ENCODE measurements at places on chromosomes 2 and 18. TPM values are rescaled to one million over a fixed set of nuclear protein-coding genes. Genes with fewer than 3 reads are reported as not detected.

DNA sequence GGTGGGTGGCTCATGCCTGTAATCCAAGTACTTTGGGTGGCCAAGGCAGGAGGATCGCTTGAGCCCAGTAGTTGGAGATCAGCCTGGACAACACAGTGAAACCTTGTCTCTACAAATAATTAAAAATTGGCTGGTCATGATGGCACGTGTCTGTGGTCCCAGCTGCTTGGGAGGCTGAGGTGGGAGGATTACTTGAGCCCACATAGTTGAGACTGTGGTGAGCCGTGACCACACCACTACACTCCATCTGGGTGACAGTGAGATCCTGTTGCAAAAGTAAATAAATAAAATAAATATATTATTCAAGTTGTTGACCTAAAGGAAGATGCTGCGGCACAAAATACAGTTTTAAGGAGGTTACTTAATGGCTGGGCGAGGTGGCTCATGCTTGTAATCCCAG, 72.7 kb downstream of the LAMA3 start:
- no peak for DNase-seq

The CYS1 gene
- total RNA-seq: 9.1 TPM

GRCh38 chr2:75055820-75056675, 97.6 kb downstream of the POLE4 start:
- DNase-seq: no peak

GRCh38 chr2:216371721-216372702, at the start of gene MARCHF4:
Gene MARCHF4 (minus strand): TSS chr2:216372483. CDS start chr2:216370260, 2,223 bp downstream.
- DNase-seq: peak; percentile 93

GRCh38 chr2:23283653-23284052, 101.3 kb upstream of the KLHL29 start:
- no peak for DNase-seq

The DNAJC5G gene
- total RNA-seq: 0.19 TPM

DNA sequence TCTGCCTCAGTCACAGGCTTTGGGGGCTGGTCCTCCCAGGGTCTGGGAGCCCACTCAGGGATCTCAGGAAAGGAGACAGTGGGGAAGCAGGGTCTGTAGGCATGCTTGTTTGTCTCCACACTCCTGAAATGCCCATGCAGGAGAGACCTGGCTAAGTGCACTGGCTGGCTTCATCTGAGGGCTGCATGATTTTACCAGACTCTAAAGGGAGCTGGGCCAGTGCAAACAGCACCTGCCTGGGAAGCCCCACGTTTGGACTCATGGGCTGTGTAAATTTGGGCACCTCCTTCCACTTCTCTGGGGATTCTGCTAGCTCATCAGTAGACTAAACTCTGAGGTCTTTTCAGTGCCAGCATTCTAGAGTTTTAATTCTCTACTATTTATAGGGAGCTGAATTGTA, 33.7 kb downstream of the LYPD1 start:
- DNase-seq: no peak

- DNase-seq: no peak
These were observed 98.9 kb downstream of the PHLPP1 start for GRCh38 chr18:62814132-62814759.

The MAPK4 gene
- 26.8 TPM for total RNA-seq

The MEIS1 gene
- 63.4 TPM for total RNA-seq

DNA sequence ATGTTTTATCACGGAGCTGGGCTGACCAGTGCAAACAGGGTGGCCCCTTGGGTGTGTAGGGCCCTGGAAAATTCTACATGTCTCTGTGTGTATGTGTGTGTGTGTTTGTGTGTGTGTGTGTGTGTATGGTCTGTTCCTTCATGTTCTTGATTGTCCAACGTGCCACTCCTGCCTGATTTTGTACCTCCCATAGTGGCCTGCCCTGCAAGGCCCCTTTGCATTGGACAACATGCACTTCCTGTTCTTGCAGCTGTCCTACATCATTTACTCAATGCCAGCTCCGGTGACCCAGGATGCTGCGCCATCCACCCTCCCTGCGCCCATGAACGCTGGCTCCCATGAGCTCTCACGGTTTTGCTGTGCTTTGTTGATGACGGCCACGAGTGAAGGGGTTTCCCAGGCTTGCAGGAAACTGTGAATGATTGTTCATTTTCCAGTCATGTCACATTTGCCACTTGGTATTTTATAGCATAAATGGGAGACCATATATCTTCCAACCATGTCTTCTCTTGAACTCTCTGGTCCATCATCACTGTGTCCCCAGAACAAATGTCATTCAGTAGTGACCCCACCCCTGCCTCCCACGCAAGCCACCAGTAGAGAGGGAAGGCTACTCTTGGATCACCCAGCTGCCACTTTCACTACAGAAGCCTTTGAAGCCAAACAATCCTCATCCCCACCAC, 69.7 kb upstream of the NCK2 start:
- peak; percentile 49 for DNase-seq

- no peak for DNase-seq
These were observed 42.9 kb downstream of the ARID5A start for GRCh38 chr2:96579422-96579821.

The NDUFB3 gene
- 69.0 TPM for total RNA-seq

The ARHGAP15 gene
- 23.2 TPM for total RNA-seq

The MC5R gene
- not detected for total RNA-seq

DNA sequence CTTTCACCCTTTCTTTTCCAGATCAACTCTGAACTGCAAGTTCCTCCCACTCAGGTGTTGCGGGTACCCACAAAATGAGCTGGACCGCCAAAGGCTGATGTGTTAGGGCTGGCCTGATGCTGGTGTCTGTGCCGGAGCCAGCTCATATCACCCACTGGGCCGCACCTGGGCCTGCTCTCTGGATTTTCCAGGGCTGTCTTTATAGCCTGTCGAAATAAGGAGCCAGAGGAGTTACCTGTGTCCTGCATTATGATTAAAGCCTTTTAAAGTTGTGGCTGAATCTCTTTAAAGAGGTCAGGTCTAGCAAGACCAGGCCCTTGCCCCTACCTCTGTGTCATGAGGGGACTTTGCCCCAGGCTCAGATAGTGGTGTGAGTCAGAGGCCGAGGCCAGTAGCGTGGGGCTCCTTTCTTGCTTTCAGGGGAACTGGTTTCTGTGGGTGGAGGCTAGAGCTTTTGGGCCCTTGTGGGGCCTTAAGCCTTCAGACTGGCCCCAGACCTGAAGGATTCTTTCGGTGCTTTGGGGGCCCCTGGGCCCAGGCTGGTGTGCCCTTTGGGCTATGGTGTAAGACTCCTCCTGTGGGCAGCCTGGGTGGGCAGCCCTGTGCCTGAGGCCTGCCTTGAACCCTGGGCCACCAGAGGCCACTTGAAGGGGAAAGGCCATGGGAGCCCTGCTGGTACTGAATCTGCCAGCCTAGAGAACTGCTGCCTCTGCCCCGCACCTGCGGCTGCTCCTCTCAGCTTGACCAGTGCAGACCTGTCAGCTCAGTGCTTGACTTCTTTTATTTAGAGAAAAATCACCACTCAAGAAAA, 21.3 kb downstream of the OTOF start:
- peak; percentile 63 for DNase-seq

The USP40 gene
- 31.9 TPM for total RNA-seq

GRCh38 chr2:231161252-231161839, 36.5 kb upstream of the HTR2B start:
- no peak for DNase-seq

DNA sequence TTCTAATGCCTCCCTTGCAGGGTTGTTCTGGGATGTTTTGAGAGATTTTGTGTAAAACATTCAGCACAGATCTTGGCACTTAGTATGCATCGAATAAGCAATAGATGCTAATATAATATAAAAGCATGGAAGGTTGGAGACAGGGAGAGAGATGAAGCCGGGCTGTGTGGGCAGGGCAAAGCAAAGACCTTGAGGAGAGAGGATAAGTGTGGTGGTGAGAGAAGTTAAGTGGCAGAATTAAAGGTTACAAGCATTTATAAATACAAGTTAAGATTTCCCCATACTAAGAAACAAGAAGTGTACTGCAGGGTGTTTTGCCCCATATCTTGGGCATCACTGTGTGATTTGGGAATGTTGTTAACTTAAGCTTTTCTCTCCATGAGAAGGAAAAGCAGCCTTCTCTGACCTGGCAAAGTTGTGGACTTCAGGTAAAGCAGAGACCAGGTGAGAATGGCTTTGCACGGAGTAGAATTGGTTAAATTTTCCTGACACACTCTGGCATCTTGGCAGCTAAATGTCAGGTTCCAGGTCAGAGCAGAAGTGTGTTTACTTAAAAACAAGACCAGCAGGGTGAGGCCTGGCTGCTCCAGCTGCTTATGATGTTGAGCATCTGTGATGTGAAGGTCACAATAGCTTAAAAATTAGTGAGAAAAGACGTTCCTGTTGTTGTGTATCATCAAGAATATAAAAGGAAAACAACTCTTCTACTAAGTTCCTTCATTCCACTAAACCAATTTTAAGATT, 288.5 kb upstream of the HNMT start:
- DNase-seq: no peak

GRCh38 chr2:241598061-241598460, 38.9 kb downstream of the THAP4 start:
- peak; percentile 36 for DNase-seq

The TMEM247 gene
- total RNA-seq: not detected

DNA sequence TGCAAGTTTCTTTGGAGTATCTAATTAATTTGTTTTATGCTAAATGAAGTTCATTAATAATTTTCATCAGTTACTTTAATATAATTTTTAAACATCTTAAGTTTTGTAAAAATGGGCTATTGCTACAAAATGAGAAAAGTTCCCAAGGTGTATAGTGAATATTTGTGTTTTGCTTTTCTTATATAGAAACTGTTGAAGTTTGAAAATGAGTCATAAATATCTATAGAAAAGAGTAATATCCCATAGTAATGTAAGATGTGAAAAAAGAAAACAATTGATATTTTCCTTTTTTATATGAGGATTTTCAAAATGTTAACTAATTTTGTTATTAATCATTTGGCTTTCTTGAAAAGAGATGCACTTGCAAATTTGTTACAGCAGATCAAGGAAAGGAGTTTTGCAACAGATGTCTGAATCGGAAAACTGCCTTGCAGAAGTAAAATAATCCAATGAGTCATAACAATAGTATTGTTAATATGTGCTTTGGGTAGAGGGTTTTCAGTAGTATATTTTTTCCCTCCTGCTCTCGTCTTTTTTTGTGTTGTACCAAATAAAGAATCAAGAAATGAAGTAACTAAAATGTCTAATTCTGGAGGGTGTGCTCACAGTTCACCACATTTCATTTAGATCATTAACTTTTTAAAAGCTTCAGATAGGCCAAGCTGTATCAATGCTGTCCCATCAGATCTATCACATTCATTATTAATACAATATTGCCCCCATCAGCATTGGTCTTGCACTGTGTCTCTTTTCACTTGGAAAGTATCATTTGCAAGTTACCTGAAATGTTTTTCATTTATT, 15.5 kb downstream of the DUSP19 start:
- DNase-seq: no peak

DNA sequence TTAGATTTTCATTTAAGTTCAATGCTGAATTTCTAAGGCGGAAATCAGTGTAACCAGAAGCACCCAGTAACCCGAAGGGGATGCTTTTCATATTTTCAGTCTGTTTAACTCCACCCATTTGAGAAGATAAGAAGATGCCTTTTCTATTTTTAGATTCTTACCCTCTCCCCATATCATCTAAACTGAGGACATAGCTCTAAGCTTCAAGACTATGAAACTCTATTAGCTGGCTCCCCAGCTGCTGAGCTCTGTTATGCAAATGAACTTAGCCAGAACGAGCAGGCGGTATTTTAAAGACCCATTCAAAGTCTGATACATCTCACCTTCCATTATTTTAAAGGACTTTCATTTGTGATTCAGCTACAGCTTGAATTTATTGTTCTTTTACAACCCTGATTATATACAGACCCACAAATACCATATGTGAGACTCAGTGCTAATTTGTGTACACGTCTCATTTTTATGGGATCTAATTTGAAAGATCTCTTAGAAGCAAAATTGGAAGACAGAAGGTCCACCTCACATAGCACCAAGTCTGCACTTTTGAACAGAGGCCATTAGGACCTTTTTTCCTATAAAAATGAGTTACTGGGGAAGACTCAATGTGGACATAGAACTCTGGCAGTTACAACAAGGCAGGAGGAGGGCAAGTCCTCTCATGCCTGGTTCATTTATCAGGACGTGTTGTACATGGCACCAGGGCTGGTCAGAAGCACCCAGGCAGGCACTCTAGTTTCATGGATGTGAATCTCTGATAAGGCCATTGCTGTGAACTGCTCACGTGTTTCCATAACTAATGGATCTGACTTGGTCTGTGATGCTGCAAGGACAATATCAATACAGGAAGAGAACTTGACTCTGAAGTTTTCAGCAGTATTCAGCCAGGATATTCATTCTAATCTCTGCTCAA, 16.3 kb downstream of the CDC42EP3 start:
- DNase-seq: no peak

- DNase-seq: no peak
These were observed 30.9 kb downstream of the OSBPL6 start for GRCh38 chr2:178225006-178225805.

DNA sequence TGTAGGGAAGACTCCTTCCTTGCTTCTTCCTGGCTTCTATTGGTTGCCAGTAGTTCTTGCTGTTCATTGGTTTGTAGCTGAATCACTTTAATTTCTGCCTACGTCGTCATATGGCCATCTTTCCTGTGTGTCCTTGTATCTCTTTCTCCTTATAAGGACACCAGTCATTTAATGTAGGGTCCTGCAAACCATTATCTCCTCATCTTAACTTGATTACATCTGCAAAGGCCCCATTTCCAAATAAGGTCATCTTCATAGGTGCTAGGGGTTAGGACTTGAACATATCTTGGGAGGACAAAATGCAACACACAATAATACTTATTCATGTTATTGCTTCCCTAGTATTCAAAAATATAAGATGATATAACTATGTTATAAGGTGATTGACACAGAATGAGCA, 95.5 kb upstream of the TTC27 start:
- no peak for DNase-seq

GRCh38 chr18:12049978-12050811, 43.4 kb upstream of the ANKRD62 start:
- DNase-seq: no peak

GRCh38 chr2:240168041-240168440, 27.6 kb upstream of the OTOS start:
- DNase-seq: peak; percentile 68

DNA sequence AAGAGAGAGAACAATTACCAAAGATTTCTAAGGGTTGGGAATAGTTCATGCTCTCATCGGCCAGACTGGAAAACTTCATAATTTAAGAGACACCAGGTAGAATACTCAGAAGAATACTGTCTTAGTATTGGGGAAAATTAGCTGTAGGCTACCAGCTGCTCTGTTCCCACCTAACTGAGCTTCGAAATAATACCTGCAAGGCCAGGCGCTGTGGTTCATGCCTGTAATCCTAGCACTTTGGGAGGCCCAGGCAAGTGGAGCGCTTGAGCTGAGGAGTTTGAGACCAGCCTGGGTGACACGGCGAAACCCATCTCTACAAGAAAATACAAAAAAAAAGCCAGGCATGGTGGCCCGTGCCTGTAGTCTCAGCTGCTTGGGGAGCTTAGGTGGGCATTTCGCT, 35.8 kb downstream of the MAP4K3 start:
- no peak for DNase-seq

The ORC4 gene
- total RNA-seq: 36.4 TPM

The RAMP1 gene
- total RNA-seq: 114 TPM

DNA sequence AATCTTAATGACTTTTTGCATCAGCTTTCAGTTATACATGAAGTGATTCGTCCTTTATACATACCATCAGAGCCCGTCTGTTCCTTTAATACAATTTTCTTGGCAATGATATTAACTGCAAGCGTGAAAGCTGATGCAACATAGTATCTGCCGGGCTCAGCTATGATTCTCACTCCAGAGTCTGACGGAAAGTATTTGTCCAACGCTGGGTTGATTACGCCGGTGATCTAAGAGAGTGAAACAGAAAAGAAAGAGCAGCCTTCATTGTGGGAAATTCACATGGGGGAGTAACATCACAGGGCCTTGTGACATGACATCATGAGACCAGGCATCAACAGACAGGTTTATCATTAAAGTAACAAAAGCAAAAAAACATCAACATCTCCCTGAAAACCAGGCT, 6.2 kb downstream of the ODC1 start:
- DNase-seq: no peak

All from posterior vena cava (tissue), 2 donors.